ENCODE measurements at places on chromosomes 3 and 15.

GRCh38 chr3:88824666-88825564, 282.5 kb upstream of the EPHA3 start:
- DNase-seq, result no peak

GRCh38 chr3:76997733-76998132, 42.2 kb upstream of the ROBO2 start:
- peak; percentile 21 for DNase-seq

DNA sequence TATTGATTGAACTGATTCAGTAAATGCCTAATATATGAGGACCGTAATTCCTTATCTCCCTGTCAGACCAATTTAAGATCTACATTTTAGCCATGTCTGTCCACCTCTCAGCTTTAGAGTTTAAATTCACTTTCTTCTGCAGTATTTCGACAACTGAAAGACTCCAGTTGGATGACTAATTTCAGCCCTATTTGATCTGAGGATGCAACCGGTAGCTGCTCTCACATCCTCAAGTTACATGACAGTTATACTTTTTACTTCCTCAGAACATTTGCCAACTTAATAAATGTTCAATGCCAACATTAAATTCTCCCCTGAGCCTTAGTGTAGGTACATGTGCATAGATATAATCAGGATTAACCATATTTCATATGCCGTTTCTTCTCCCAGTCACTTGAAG, 2.5 kb upstream of the HHLA2 start:
- no peak for DNase-seq

DNA sequence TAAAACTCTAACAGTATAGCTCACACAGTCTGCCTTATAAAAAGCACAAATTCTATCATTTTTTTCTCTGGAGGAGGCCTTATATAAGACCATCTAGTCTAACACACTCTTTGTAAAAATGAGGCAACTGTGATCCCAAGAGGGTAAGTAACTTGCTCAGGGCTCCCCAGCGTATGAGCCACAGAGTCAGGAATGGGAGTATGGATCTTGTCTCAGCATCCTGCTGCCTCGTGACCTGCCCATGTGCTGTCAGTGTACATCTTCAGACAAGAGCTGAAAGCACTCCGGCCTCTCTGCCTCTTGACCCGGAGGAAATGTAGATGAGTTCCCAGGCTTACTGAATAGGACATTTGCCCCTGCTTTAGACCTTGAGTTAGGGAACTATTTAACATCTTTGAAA, 28.4 kb upstream of the MEF2A start:
- DNase-seq, result peak; percentile 26

GRCh38 chr3:198027045-198027798, 67.2 kb downstream of the LMLN start:
- DNase-seq, result no peak

GRCh38 chr3:115321400-115321805, 174.3 kb upstream of the ZBTB20 start:
- DNase-seq, result peak; percentile 1

DNA sequence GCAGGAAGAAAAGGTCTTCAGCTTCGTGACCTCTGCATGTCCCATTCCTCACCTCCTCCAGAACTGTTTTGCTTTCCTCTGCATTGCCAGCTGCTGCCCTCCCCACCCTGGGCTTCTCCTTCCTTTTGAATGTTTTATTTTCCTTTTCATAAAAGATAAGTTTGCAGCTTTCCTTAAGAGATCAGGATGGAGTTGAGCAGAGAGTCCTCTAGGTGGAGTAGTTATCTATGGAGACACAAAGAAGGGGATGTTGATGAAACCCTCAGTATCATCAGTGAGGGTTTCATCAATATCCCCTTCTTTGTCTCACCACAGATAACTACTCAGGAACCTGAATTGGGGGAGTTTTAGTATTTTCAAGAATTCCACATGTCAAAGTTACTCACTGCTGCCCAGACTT, 19.0 kb upstream of the SLC25A36 start:
- no peak for DNase-seq

- peak; percentile 77 for DNase-seq
Measured at GRCh38 chr3:141454906-141455602, 31.8 kb upstream of the RASA2 start.

DNA sequence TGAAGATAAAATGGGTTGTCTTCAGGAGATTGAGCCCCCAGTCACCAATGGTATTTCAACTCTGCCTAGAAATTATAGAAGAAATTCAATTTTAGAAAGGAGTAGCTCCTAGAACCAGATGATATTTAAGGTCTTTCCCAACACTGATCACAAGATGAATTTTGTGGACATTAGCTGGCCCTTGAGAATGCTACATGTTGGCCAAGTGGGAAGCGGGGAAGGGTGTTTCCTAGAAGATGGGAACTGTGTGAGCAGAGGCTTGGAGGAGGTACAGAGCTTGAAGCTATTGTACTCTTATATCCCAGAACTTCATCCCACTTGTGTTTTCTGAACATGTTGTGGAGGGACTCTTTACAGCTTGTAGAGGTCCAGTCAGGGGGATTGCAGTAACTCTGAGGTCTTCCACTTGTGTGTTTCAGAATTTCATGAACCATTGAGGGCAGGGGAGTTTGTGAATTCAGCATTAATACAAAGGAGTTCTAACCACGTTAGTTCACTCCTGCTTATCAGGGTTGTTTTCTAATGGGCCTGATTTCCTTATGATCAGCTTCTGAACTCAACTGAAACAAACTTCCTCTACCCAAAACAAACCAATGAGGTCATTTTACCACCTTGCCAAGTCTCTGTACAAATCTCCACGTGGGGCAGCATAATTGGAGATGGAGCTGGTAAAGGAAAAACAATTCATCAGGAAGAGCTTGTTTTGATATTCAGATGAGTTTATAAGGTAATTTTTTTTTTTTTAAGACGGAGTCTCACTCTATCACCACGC, 152.6 kb upstream of the TPM1 start:
- DNase-seq, result no peak

DNA sequence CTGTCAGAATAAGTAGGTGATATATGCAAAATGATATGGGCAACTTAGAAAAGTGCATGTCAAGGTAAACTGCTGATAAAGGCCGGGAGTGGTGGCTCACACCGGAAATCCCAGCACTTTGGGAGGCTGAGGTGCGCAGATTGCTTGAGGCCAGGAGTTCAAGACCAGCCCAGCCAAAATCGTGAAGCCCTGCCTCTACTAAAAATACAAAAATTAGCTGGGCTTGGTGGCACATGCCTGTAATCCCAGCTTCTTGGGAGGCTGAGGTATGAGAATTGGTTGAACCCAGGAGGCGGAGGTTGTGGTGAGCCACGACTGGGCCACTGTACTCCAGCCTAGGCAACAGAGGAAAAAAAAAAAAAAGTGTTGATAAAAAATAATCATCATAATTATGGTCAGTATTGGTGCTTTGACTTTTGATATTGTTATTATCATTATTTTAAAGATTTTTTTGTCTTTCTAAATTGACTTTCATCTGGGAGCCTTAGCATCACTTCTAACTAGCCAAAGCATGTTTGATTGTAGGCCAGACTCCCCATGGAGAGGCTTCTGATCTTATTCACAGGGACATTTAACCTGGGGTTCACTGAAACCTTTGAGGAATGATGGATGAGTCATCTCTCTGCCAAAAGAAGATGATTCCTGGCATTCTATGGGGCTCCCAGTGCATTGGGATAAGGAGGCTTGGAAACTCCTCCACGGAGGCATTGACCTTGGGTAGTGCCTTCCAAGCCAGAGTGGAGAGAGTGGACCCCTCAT, 5.6 kb downstream of the ZBTB38 start:
- DNase-seq, result no peak

All from Ammon's horn (tissue), 1 donor.